ENCODE measurements at places on chromosomes 2 and 18. TPM values are rescaled to one million over a fixed set of nuclear protein-coding genes. Genes with fewer than 3 reads are reported as not detected.

MYO5B gene
- total RNA-seq = 2.7 TPM

PAX8 gene
- total RNA-seq = not detected

CD302 gene
- 0.33 TPM for total RNA-seq

MEP1B gene
- total RNA-seq = not detected

ABCG8 gene
- total RNA-seq = not detected

VWA3B gene
- 1.0 TPM for total RNA-seq

PFN4 gene
- total RNA-seq = not detected

FBXO48 gene
- total RNA-seq = 0.52 TPM

LRP1B gene
- 0.26 TPM for total RNA-seq

SERPINB12 gene
- not detected for total RNA-seq

INHA gene
- total RNA-seq = 1.8 TPM

IL37 gene
- 1.00 TPM for total RNA-seq

BZW1 gene
- 349 TPM for total RNA-seq

AMMECR1L gene
- total RNA-seq = 11.2 TPM

LIMS3 gene
- not detected for total RNA-seq

SLC5A7 gene
- total RNA-seq = not detected

GDF7 gene
- 1.4 TPM for total RNA-seq

B3GNT7 gene
- 52.9 TPM for total RNA-seq

KCNG2 gene
- total RNA-seq = 0.14 TPM

TLX2 gene
- not detected for total RNA-seq

CETN1 gene
- not detected for total RNA-seq

PCARE gene
- not detected for total RNA-seq

SRD5A2 gene
- 0.04 TPM for total RNA-seq

SEC11C gene
- total RNA-seq = 17.4 TPM

CNDP2 gene
- 60.2 TPM for total RNA-seq

TMEM163 gene
- 0.14 TPM for total RNA-seq

CDH7 gene
- 0.17 TPM for total RNA-seq

ASB3 gene
- 49.2 TPM for total RNA-seq

CD8B2 gene
- total RNA-seq = not detected

BCL2L11 gene
- total RNA-seq = 11.3 TPM

ACOXL gene
- total RNA-seq = 6.0 TPM

MYL12A gene
- total RNA-seq = 462 TPM

ADD2 gene
- total RNA-seq = 79.4 TPM

CLEC4F gene
- not detected for total RNA-seq

FBXO15 gene
- 0.55 TPM for total RNA-seq

KCTD1 gene
- 31.0 TPM for total RNA-seq

FMNL2 gene
- 32.7 TPM for total RNA-seq

SLC16A14 gene
- total RNA-seq = 2.1 TPM

LAMA3 gene
- total RNA-seq = 0.21 TPM

IL36RN gene
- total RNA-seq = not detected

LIMS4 gene
- 0.07 TPM for total RNA-seq

SLC23A3 gene
- total RNA-seq = not detected

AQP4 gene
- total RNA-seq = 1.00 TPM

AP1S3 gene
- 3.3 TPM for total RNA-seq

SLC4A3 gene
- 6.9 TPM for total RNA-seq

SYT4 gene
- 1.3 TPM for total RNA-seq

TUBA3E gene
- total RNA-seq = not detected

PPP1CB gene
- total RNA-seq = 67.6 TPM

Measured in H7 (cell line).